CD4-positive, alpha-beta memory T cell (primary cell): ENCODE measurements at places on chromosomes 3 and 15. TPM values are rescaled to one million over a fixed set of nuclear protein-coding genes. Genes with fewer than 3 reads are reported as not detected.

GRCh38 chr3:115814778-115815380, 191.6 kb downstream of the GAP43 start:
- no peaks in the 10 kb centered on the region for H3K27me3 ChIP-seq
- peak; percentile 57 for DNase-seq
- no peaks in the 10 kb centered on the region for H3K4me1 ChIP-seq
- H3K27ac ChIP-seq: no peak overlapping the region

Gene NT5DC2
- total RNA-seq: 5.5 TPM

DNA sequence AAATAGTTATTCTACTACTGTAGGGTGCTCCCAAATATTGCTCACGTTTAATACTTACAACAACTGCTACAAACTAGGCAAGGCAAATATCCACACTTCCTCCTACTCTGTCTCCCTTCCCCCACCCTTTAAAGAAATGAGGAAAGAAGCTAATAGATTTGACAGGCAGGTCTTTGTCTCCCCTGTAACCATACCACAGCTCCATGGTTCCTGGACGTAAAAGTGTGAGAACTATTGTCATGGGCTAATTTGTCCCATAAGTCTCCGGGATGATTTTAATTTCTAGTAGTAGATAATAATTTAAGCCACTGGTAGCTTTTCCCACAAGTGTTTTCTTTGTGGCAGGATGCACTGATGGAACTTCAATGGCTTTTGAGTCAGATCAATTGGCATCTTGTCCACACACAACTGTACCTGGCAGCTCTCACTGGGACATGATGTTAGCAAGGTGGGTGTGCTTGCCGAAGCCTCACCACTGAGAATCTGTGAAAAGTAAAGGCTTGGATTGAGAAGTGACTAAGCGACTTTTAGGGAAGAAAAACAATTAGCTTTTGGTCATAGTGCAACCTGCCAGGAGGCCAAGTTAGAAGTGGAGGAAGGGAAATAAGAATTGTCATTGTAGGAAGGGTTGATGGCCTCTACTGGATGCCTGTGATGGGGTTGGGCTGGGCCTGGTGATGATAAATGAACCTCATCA, 1.4 kb upstream of the CPOX start:
- peaks cover 25% of the 10 kb centered on the region for H3K4me1 ChIP-seq
- DNase-seq: no peak
- H3K27ac ChIP-seq: no peak overlapping the region

- no peak for DNase-seq
- H3K4me1 ChIP-seq: peaks cover 11% of the 10 kb centered on the region
- no peak overlapping the region for H3K4me3 ChIP-seq
- H3K27me3 ChIP-seq: no peaks in the 10 kb centered on the region
- no peak overlapping the region for H3K27ac ChIP-seq
These were observed 41.8 kb downstream of the HLTF start for GRCh38 chr3:149044339-149045083.

Gene CEP19
- total RNA-seq: 7.8 TPM

GRCh38 chr3:149214702-149215101, 6.9 kb downstream of the CP start:
- no peaks in the 10 kb centered on the region for H3K36me3 ChIP-seq
- no peak for DNase-seq
- no peaks in the 10 kb centered on the region for H3K4me1 ChIP-seq
- no peaks in the 10 kb centered on the region for H3K27me3 ChIP-seq

DNA sequence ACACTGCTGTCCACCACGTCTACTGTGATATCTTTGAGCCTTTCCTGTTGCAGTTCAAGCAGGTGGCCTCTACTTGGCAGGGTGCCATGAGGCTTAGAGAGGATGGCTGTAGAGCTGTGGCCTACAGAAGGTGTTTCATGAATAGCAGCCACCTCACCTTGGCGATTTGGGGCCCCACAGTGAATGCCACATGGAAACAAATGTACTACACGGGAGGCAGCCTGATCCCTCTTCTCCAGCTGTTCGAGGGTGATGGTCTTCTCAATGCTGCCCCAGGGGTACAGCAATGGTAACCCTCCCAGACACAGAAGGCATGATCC, 70.7 kb downstream of the FAM43A start:
- no peaks in the 10 kb centered on the region for H3K4me1 ChIP-seq
- no peak overlapping the region for H3K4me3 ChIP-seq
- DNase-seq: no peak
- no peaks in the 10 kb centered on the region for H3K27me3 ChIP-seq

- no peaks in the 10 kb centered on the region for H3K4me1 ChIP-seq
- H3K27me3 ChIP-seq: no peaks in the 10 kb centered on the region
- no peak overlapping the region for H3K4me3 ChIP-seq
- no peaks in the 10 kb centered on the region for H3K36me3 ChIP-seq
- DNase-seq: no peak
These were observed 302.7 kb downstream of the AGBL1 start for GRCh38 chr15:86382341-86382740.

GRCh38 chr15:76177491-76178040, 117.8 kb downstream of the TMEM266 start:
- H3K27ac ChIP-seq: no peak overlapping the region
- no peaks in the 10 kb centered on the region for H3K27me3 ChIP-seq
- H3K36me3 ChIP-seq: no peaks in the 10 kb centered on the region

GRCh38 chr3:152357587-152357986, 88.9 kb downstream of the MBNL1 start:
- H3K36me3 ChIP-seq: peaks cover 3% of the 10 kb centered on the region
- peaks cover 84% of the 10 kb centered on the region for H3K4me1 ChIP-seq
- H3K27me3 ChIP-seq: no peaks in the 10 kb centered on the region
- H3K4me3 ChIP-seq: no peak overlapping the region
- H3K27ac ChIP-seq: no peak overlapping the region
- no peak for DNase-seq

GRCh38 chr3:14862661-14863230, 44.0 kb downstream of the FGD5 start:
- H3K36me3 ChIP-seq: no peaks in the 10 kb centered on the region
- H3K27me3 ChIP-seq: no peaks in the 10 kb centered on the region
- H3K4me3 ChIP-seq: no peak overlapping the region
- H3K4me1 ChIP-seq: no peaks in the 10 kb centered on the region
- no peak for DNase-seq

Gene SPESP1
- total RNA-seq: 0.67 TPM

Gene FBN1
- total RNA-seq: 0.20 TPM

- H3K27ac ChIP-seq: no peak overlapping the region
- no peaks in the 10 kb centered on the region for H3K36me3 ChIP-seq
- H3K4me1 ChIP-seq: no peaks in the 10 kb centered on the region
- DNase-seq: no peak
These were observed 143.4 kb downstream of the WNT5A start for GRCh38 chr3:55343486-55344357.

- H3K4me1 ChIP-seq: peaks cover 76% of the 10 kb centered on the region
- H3K4me3 ChIP-seq: no peak overlapping the region
- DNase-seq: peak; percentile 67
- H3K27me3 ChIP-seq: no peaks in the 10 kb centered on the region
These were observed 23.0 kb downstream of the CMTM7 start for GRCh38 chr3:32414522-32415202.

GRCh38 chr15:77904901-77905300, 172.6 kb downstream of the TBC1D2B start:
- no peaks in the 10 kb centered on the region for H3K4me1 ChIP-seq
- H3K27me3 ChIP-seq: no peaks in the 10 kb centered on the region
- no peak for DNase-seq

DNA sequence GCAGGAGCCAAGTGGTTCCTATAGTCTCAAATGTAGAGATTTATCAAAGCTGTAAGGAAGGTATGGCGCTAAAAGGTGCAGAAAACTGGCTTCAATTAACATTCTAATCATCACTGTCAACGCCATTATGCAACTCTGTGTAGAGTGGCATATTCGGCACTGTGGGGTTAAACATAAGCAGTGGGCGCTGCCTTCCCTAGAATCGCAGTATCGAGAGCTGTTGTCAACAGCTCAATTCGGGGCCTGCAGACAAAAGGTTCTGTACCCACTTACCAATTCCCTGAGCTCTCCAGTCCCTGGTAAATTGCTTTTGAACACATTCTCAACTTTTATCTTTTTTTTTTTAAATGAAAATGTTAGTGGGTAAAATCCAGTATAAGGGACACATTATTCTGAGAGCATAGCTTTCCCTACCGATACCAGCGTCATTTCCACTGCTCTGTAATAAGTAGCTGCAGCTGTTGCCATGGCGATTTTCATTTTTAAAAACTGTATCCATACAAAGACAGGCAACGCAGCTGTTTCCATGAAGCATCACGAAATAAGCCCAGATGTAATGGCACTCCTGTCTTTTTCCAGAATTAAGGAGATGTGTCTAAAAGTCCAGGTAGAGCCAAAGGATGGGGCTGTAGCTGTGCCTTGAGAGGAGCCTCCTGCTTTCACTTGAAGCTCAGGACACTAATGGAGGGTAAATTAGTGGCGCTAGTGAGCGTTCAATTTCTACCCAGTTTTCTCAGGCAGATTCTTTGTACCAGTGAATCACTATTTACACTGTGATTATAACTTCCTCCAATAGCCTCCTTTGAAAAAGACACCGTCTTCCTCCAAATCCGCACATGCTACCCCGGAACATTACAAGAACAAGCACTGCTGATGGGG, 250.3 kb downstream of the SLC9A9 start:
- no peak overlapping the region for H3K4me3 ChIP-seq
- DNase-seq: no peak
- no peaks in the 10 kb centered on the region for H3K36me3 ChIP-seq
- no peaks in the 10 kb centered on the region for H3K27me3 ChIP-seq
- no peak overlapping the region for H3K27ac ChIP-seq

Gene AMOTL2
- total RNA-seq: not detected

- no peaks in the 10 kb centered on the region for H3K4me1 ChIP-seq
- H3K36me3 ChIP-seq: no peaks in the 10 kb centered on the region
- DNase-seq: no peak
- H3K4me3 ChIP-seq: no peak overlapping the region
- no peaks in the 10 kb centered on the region for H3K27me3 ChIP-seq
- no peak overlapping the region for H3K27ac ChIP-seq
These were observed 202.2 kb downstream of the PDZRN3 start for GRCh38 chr3:73422571-73422970.

DNA sequence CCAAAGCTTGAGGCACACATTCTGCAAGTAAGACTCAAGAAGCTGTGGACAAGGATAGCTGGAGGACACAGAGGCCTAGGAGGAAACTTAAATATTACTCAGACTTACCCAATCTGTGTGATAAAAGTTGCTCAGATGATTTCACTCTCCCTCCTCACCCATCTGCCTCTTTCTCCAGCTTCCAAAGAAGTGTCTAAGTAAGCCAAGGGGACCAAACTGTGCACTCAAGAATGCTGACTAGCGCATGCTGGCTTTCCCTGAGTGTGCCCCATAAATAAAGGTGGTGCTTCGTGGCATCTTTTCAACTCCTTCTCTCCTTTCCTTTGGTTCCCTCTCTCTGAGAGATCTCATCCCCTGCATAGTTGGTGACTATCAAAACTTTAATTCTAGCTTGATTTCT, 211.0 kb upstream of the LMCD1 start:
- no peak for DNase-seq
- H3K27ac ChIP-seq: no peak overlapping the region
- no peaks in the 10 kb centered on the region for H3K36me3 ChIP-seq
- no peaks in the 10 kb centered on the region for H3K27me3 ChIP-seq
- H3K4me1 ChIP-seq: no peaks in the 10 kb centered on the region

Gene ACTC1
- not detected for total RNA-seq

Gene CHDH
- total RNA-seq: 0.47 TPM

GRCh38 chr3:89042236-89042835, 65.1 kb upstream of the EPHA3 start:
- no peaks in the 10 kb centered on the region for H3K27me3 ChIP-seq
- no peak for DNase-seq
- no peaks in the 10 kb centered on the region for H3K4me1 ChIP-seq
- H3K4me3 ChIP-seq: no peak overlapping the region

Gene SNX22
- total RNA-seq: 0.33 TPM

Gene RETNLB
- total RNA-seq: not detected

Gene KLHL40
- total RNA-seq: not detected

Gene DOCK3
- 2.6 TPM for total RNA-seq

GRCh38 chr3:141722081-141722480, 16.0 kb upstream of the RNF7 start:
- no peak for DNase-seq
- H3K36me3 ChIP-seq: no peaks in the 10 kb centered on the region
- H3K4me3 ChIP-seq: no peak overlapping the region

DNA sequence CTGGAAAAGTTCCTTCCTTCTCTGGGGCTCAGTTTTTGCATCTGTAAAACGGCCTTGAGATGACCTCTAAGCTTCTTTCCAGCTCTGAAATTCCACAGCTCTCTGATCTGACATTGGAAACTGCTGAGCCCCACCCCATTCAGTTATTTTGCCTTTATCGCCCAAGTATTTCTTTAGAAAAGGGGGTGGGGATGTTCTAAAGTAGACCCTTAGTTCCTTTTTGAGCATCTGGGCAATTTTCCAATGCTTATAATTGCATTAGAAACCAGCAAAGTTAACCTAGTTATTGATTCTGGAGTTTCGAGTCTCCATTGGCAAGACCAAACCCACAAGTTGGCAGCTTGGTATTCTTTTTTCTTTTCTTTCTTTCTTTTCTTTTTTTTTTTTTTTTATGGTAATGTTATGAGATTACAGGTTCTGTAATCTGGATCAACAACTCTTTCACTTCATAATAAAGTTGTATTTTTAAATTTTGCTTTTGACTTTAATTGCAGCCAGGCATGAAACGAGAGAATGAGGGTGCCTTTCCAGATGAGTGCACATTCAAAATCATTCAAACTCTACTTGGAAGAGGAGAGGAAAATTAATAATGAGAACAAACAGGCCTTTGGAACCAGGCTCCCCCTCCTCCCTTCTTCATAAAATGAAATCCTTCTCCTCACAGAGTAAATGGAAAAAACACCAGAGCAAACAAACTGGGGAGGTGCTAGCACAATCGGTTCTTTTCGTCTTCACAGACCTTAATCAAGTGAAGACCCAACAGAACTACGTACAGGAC, 76.8 kb upstream of the LRIG1 start:
- DNase-seq: no peak
- peaks cover 5% of the 10 kb centered on the region for H3K4me1 ChIP-seq

Gene RMDN3
- total RNA-seq: 24.5 TPM

- peaks cover 11% of the 10 kb centered on the region for H3K4me1 ChIP-seq
- H3K27me3 ChIP-seq: no peaks in the 10 kb centered on the region
- H3K4me3 ChIP-seq: no peak overlapping the region
- no peak for DNase-seq
- no peaks in the 10 kb centered on the region for H3K36me3 ChIP-seq
- no peak overlapping the region for H3K27ac ChIP-seq
These were observed 5.0 kb downstream of the MEX3B start for GRCh38 chr15:82040862-82041261.

DNA sequence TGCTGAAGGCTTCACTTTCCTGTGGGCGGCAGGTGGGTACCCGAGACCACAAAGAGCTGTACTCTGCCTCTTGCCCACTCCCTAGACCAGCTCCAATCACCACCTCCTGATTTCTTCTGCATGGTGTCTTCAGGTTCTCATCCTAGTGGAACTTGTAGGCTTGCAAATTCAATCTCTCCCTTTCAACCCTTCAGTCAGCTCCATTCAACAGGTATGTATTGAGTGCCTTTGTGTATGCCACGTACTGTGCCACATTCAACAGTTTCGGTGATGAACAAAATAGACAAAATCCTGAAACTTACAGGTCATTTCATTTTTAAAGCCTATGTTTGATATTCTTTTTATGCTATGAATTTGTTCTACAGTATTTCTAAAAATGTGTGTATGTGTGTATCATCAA, 5.4 kb upstream of the CLDN11 start:
- peaks cover 1% of the 10 kb centered on the region for H3K4me1 ChIP-seq
- H3K27me3 ChIP-seq: no peaks in the 10 kb centered on the region
- H3K36me3 ChIP-seq: no peaks in the 10 kb centered on the region
- no peak overlapping the region for H3K27ac ChIP-seq

Gene EPB42
- not detected for total RNA-seq

- no peak for DNase-seq
- no peaks in the 10 kb centered on the region for H3K36me3 ChIP-seq
- H3K4me1 ChIP-seq: no peaks in the 10 kb centered on the region
- H3K27ac ChIP-seq: no peak overlapping the region
These were observed 1103.2 kb upstream of the ALCAM start for GRCh38 chr3:104263477-104263876.

Gene GDPGP1
- total RNA-seq: 15.0 TPM
